ENCODE measurements at places on chromosomes 6 and 20.

- DNase-seq, result no peak
These were observed 188.8 kb downstream of the BACH2 start for GRCh38 chr6:90107771-90108282.

- DNase-seq, result no peak
These were observed 137.5 kb upstream of the PTPN1 start for GRCh38 chr20:50372770-50373088.

DNA sequence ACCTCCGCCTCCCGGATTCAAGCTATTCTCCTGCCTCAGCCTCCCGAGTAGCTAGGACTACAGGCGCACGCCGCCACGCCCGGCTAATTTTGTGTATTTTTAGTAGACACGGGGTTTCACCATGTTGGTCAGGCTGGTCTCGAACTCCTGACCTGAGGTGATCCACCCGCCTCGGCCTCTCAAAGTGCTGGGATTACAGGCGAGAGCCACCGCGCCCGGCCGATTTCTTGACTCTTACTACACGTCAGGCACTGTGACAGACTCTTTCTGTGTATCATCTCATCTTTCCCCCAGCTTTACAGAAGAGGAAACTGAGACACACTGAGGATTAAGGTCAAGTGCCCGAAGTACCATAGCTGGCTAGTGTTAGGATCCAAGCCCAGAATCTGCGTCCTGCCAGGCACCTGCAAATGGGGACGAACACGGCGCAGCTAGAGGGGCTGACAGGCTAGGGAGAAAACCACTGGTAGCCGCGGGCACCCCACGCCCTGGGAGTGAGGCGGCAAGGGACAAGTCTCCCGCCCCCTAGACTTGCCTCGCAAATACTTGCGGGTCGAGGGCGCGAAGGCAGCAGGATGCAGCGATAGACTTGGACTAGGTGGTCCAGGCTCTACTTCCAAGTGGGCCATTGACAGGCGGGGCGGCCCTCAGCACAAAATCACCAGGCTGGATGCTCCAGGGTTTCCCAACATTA, 1.1 kb upstream of the TAF8 start:
- DNase-seq, result no peak

- DNase-seq, result no peak
These were observed 120.1 kb upstream of the HDDC2 start for GRCh38 chr6:125421836-125422235.

DNA sequence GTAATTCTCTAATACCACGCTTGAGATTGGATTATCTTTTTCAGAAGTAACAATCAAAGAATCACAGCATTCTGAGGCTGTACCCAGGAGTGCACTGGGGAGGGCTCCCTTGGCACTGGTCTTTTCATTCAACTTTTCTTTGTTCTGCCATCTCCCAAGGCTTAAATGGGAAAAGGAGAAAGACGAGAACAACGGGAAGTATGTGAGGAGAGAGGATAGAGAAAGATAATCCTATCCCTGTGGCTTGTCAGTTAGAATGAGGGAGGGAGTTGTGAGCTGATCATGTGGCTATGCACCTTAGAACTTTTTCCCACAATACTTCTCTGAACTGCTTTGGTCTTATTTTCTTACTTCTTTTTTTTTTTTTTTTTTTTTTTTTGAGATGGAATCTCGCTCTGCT, 83.1 kb downstream of the CAP2 start:
- no peak for DNase-seq

DNA sequence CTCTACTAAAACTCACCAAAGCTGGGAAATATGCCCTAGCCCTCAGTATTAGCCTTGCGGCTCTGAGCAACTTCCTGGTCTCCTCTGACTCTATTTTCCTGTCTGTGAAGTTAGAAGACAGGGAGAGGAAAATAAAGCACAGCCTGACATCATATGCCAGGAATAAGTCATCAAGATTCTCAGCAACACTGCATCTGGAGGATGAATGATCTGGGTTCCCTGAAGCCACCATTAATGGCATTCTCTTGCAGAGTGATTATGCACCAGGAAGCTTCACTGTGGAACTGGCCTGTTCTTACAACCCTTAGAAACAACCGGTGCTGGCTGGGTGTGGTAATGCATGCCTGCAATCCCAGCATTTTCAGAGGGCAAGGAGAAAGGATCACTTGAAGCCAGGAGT, 12.4 kb downstream of the ADGRF5 start:
- DNase-seq, result no peak

DNA sequence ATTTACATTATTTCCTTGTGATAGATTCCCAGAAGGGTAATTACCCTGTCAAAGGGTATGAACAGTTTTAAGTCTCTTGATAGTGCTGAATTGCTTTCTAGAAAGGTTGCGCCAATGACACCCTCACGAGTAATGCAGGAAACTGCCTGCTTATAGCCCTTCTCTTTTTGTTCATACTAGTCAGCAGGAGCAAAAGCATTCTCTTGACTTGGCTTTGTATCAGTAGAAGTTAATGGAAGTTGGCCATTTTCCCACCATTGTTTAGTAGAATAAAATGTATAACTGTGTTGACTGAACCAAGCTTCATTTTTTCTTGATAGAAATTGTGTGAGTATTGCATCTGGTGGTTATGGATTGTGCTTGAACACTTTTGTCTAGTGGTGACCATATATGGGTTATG, 100.1 kb downstream of the FARS2 start:
- DNase-seq, result no peak

DNA sequence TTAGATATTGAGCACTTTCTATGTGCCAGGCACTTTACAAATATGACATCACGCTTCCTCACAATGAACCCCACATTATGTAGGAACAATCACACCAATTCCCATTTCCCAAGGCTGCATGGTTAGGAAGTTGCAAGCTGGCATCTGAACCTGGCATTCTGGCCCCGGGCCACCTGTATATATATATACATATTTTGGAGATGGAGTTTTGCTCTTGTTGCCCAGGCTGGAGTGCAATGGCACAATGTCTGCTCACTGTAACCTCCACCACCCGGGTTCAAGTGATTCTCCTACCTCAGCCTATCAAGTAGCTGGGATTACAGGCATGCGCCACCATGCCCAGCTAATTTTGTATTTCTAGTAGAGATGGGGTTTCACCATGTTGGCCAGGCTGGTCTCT, 30.4 kb downstream of the SRC start:
- DNase-seq, result no peak

- no peak for DNase-seq
These were observed 171.8 kb upstream of the COL21A1 start for GRCh38 chr6:56419191-56419590.

GRCh38 chr20:4702562-4703280, 19.0 kb upstream of the PRND start:
- no peak for DNase-seq

DNA sequence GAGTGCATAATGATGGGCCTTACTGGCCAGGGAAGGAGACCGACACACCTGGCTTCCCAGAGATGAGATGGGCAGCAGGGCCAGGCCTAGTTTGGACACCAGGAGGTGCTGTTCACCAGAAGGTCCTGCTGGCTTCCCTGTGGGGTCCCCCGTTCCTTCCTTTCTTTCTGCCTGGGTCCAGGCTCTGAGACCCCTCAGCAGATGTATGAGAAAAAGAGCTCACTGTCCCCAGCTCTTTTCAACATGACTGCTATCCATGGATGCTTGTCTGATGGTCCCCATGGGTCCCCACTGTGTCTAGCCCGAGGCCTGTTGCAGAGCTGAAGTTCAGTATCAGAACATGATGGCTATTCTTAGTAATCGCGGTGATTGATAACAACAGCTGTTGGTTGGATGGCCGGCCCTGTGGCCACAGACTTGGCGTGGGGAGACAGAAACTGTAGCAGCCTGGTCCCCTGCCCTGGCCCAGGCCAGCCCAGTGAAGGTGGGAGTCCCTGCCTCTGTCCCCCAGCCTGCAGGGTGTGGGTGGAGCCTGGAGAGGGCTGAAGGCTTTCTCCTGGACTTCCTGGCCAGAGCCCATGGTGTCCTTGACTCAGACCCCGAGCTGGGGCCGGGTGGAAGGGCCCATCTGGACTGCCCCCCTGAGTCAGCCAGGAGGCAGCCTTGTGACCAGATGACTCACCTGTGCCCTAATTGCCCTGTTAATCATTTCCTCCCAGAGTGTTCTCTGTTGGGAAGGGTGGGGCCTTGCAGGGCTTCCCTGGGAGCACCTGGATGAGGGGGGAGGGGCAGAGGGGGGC, 9.9 kb upstream of the BAK1 start:
- DNase-seq, result no peak

- no peak for DNase-seq
These were observed 323.8 kb upstream of the JARID2 start for GRCh38 chr6:14921878-14922671.

DNA sequence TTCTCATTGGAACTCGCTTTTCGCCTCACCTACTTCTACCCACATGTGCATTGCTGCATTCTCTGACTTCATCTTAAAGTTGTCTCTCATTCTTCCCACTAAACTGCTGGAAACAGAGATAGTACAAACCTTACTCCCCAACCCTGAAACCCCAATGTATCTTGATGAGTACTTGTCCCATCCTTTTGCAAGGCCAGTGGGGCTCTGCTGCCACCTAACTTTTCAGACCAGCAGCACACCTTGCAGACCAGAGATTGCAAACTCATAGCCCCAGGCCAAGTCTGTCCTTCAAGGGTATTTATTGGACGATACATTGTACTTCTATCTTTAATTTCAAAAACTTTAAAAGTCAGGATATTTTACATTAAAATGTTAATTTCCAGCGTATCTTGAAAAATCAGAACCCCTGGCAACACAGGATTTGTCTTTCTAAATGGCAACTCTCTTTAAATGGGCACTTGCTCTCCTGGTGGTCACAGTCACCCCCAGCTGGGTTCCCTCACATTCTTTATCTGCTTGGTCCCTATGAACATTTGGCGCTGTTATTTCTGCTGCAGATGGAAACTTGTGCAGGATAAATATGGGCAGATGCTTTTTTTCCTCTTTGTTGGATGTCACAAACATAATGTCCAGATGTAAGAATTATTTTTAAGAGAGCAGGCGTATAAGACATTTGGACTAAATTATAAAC, 83.9 kb downstream of the SOD2 start:
- DNase-seq, result no peak

DNA sequence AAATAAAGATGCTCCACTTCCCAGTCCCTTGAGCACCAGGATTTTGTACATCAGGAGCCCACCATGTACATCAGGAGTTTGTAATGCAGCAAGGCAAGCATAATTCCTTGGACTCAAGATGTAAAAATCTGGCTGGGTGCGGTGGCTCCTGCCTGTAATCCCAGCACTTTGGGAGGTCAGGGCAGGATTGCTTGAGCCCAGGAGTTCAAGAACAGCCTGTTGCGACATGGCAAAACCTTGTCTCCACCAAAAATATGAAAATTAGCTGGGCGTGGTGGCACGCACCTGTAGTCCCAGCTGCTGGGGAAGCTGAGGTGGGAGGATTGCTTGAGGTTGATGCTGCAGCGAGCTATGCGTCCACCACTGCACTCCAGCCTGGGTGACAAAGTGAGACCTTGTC, 16.1 kb upstream of the MAP1LC3A start:
- no peak for DNase-seq

- DNase-seq, result no peak
These were observed 24.2 kb upstream of the KIF25 start for GRCh38 chr6:167973148-167973885.

DNA sequence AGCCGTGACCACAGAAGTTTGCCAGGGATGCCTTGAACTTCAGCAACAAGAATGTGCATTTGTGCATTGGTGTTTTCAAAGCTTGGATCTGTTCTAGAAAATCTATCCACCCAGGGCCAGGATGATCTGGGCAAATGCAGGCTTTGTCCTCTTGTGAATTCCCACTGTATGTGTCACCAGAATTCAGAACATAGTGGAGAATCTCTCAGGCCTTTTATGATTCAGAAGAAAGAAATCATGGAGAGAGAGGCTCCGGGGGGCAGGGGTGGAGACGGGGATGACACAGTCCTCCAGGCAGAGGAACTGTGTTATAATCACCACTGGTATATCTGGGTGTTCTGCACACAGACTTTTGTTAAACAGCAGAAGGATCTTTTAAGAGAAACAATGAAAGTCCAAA, 304.1 kb downstream of the CDH4 start:
- DNase-seq, result no peak

- no peak for DNase-seq
These were observed 60.9 kb downstream of the SAMD3 start for GRCh38 chr6:130161683-130162404.

GRCh38 chr6:88048578-88048977, 937 bp downstream of the SPACA1 start:
- no peak for DNase-seq

- DNase-seq, result no peak
These were observed 621.5 kb upstream of the CDH4 start for GRCh38 chr20:60630609-60631008.

DNA sequence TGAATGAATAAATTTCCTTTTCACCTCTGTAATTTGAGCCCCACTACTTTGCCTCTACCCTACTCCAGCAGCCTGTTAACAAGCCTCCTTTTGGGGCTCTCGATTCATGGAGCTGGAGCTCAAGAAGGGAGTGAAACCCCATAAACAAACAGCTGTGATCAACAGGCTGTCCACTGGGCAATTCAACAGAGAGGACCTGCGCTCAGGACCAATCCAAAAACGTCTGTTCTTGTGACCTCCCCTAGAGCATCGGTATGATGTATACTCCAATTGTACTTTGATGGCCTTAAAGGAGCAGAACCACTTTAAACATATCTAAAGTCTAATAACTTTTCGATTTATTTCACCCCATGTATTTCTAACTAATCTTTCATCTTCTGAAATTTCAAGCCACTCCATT, 37.4 kb downstream of the HIVEP2 start:
- peak; percentile 35 for DNase-seq

DNA sequence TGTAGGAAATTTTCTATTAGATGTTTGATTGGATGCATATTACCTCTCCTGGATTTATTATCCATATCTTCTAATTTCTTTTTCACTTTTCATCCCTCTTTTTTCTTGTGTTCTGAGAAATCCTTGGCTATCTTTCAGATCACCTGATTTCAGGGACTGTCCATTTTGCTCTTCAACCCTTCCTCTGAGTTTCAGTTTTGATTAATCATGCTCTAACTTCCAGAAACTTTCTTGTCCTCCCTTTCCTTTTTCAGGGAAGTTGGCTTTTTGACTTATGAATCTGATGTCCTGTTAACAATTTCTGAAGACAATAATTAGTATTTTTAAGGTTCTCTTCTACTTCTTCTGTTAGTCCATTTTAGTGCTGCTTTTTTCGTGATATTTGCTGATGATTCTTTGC, 79.1 kb downstream of the FKBP5 start:
- DNase-seq, result no peak

DNA sequence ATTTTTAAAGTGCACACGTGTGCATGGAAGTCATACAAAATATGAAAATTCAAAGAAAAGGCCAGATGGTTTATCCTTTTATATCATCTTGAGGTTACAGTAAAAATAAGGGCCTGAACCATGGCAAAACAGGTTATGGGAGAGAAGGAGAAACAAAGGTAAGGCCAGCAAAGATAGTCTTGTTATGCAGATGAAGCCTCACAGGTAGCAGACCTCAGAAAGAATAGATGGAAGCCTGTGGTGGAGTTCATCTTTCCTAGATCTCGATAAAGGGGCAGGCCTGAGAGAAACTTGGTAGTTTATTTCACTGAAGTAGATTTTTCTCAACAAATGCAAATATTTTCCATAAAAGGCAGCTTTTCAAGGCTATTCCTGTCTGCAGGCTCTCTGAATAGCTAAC, 693.8 kb downstream of the KHDRBS2 start:
- no peak for DNase-seq

GRCh38 chr6:115691433-115691832, 369.3 kb downstream of the FRK start:
- no peak for DNase-seq

- no peak for DNase-seq
These were observed 118.5 kb downstream of the DLL1 start for GRCh38 chr6:170172392-170172791.
